ENCODE measurements at places on chromosomes 1 and 21.

- no peak for DNase-seq
Observed at GRCh38 chr1:204651843-204652421, 33.6 kb downstream of the LRRN2 start.

GRCh38 chr1:203871114-203871880 is 9.9 kb downstream of the SNRPE start:
- no peak for DNase-seq

GRCh38 chr1:165639821-165640623 is 9.0 kb downstream of the MGST3 start:
- no peak for DNase-seq

DNA sequence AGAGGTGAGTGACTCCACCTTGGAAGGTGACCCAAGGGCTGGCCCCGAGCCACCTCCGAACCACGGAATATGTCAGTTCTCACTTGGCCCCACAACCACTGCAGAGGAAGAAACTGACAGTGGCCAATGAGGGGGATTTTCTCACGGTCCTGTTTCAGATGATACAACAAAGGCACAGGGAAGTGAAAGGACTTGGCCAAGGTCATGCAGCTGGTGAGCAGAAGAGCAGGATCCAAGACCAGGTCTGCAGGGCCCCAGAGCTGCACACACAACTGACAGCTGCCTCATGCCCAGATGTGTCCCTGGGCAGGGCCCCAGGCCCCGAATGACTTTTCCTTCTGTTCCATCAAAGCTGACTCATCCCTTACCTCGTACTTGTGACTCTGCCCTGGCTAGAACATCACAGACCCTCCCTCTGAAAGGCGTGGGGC is 25.8 kb upstream of the EVA1B start:
- DNase-seq: no peak

- no peak for DNase-seq
Observed at GRCh38 chr1:119359730-119360129, 8.9 kb upstream of the HAO2 start.

GRCh38 chr1:219088778-219089557 is 84.7 kb upstream of the LYPLAL1 start:
- no peak for DNase-seq

DNA sequence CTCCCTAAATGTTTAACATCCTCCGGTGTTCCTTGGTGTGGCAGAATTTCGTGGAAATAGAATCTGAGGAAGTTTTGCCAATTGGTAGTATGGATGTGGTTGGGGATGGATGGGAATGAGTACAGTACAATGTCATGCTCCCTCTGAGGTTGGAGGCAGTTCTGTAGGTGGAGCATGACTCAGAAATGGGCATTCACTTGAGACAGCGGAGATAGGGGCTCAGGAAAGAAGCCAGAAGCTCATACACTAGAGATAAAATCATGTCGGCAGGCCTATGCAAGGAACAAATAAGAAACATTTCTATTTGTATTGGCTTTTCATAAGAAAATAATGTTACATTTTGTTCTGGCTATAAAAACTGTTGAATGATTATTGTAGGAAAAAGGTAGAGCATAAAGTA is 196.0 kb downstream of the URB2 start:
- DNase-seq: no peak

- no peak for DNase-seq
Observed at GRCh38 chr1:58902830-58903513, 119.1 kb upstream of the JUN start.

GRCh38 chr1:65668368-65668767 is 124.3 kb upstream of the PDE4B start:
- DNase-seq: no peak

GRCh38 chr1:21914880-21915640 is 22.1 kb downstream of the HSPG2 start:
- no peak for DNase-seq

DNA sequence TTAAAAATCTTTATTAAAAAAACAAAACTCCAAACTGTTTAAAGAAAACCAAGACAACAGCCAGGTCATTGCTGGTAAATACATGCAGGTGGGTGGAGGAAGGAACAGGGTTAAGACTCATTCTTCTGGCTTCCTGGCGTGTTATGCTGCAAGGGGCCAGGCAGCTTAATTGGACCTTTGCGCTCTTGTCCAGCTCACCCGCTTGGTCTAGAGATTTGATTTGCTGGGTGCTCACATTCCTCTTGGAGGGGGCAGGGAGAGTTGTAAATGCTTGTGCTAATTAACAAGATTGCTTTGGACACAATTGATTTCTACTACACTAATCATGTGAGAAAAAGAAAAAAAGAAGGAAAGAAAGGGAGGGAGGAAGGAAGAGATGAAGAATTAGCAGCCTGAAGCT is 10.5 kb downstream of the CEP104 start:
- no peak for DNase-seq

GRCh38 chr1:201530741-201531531 is 8.0 kb upstream of the NAV1 start:
- no peak for DNase-seq

DNA sequence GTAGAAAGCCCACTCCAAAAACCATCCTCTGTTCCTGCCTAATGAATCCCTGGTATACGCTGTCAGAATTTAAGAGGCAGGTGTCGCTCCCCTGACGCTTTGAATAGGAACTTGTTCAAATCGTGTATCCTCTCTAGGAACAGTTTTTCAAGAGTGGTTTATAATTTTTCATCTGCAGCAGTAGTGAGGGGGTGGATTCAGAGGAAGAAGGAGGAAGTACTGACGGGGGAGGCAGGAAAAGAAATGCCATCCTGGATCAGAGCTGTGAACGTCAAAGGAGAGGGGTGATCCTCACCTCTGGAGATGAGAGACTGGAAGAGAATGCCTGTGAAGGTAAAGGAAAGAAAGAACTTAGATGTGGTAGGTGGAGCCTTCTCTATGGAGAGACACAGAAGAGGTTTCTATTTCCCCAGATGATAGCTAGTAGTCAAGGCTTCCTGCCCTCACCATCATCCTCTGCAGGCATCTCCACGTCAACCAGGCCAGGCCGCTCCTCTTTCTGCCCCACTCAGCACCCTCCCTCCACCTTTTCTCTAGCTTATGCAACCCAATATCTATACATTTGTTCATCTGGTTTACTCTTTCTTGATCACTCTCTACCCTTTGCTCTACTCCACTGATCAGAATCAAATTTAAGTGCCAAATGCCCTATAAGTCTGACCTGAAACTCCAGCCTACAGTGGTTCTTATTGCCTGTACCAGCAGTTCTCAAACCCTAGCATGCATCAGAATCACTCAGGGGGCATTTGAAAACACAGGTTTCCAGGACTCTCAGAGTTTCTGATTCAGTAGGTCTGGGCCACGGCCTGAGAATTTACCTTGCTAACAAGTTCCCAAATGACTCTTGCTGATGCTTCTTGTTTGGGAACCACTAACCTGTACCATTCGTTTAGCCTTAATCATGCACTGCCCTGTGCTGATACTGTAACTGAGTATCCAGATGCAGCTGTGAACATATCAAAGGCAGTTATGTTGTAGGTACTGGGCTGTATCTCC is 13.1 kb upstream of the BCL9 start:
- DNase-seq: no peak

GRCh38 chr21:41428311-41428710 is 2.3 kb downstream of the MX1 start:
- no peak for DNase-seq

DNA sequence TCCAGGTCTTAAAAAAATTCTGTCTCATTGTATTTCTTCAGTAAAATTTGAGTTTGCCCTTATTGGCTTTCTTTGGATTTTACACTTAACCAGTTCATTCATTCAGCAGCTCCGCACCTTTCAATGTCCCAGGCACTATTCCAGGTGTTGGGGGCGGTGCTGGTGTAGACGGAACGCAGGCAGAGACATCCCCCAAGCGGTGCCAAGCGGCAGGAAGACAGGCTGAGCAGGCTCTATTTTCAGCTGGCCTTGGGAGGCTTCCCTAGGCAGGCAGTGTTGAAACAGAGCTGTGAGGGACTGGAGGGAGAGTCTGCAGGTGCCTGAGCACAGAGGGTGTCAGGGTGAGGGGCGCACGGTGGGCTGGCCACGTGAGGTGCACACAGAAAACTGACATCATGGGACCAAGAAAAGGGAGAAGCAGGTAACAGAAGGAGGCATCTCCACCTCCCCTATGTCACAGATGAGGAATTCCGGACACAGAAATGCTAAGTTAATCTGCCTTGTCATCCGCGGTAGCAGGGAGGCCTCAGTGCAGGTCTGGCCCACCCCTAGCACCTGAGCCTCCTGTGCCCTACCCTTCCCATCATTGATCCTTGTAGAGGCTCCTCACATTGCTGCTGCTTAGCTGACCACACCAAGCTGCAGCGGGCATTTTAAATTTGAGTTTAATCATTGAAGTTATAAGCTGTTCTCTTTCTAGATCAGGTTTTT is 40.8 kb downstream of the SLC37A1 start:
- no peak for DNase-seq

- no peak for DNase-seq
Observed at GRCh38 chr1:98697781-98698180, 36.3 kb downstream of the SNX7 start.

DNA sequence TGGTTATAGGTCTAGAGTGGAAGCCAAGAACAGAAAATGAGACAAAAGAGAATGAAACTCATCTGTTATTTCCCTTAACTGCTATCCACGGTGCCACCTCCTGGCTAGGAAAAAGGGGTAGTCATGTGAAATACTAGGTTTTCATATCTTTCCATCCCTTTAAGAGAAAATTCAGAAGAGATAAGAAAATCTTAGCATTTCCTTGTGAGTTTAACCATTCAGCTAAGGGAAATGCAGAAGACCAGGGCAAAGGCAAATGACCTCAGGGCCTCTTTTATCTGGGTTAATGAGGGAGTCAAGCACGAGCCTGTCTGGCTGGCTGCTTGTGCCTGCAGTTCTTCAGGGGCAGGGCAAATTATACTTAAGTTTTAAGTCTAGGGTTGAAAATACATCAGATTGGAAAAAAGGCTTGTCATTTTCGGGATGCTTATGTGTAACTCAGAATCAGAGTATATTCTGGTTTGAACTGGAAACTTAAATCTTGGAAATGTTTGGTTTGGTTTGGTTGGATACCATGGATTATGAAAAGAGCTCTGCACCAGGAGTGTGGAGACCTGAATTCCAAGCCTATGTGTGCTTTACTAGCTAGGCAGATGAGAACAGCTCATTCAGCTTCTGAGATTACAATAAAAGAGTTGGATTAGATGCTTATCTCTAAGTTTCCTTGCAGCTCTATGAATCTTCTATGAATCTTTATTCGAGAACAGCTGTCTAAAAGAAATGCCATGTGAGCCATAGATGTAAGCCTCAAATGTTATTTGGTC is 19.9 kb downstream of the NIBAN1 start:
- DNase-seq: no peak

DNA sequence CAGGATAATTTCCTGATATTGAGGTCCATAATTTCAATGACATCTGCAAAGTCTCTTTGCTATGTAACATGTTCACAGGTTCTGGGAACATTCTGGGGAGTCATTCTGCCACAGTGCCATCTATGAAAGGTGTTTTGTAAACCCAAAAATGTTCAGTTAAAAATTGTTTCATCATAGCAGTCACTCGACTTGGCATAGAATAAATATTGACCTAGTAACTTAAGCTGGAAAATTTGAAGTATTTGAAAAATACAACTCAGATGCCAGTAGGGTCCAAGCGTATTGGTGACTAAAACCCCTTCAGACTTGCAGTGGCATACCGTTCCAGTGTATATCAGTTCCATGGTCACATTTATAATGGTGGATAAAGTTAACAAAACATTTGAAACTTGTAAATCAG is 6.8 kb downstream of the DESI2 start:
- DNase-seq: no peak

- no peak for DNase-seq
Observed at GRCh38 chr1:151065089-151065645, 5.0 kb downstream of the MLLT11 start.

DNA sequence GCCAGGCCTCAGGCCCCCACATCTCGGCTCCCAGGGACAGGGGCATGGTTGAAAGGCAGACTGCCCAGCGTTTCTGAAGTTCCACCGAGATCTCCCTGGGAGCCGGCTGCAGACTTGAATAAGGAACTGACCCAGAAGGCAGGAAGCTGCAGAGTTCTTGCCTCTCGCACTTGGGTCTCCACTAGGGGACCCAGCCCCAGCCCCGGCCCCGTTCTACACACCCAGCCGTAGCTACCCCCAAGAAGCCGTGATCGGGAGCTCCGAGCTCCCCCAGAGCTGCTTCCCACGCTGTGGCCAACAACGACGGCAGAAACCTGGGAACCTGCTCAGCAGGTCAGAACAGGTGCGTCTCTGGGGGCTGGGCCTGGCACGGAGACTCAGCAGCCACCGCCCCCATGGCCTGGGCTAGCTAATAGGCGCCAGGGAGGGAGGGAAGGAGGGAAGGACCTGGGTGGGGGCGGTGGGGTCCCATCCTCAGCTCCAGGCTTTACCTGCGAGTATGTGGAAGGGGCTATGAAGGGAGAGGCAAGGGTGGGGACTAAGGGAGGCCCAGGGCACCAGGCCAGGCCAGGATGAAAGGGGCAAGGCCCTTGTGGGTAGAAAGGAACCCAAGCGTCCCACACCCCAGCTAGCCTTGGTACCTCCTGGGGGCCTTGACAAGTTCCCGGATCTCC is at the start of gene NECTIN4:
NECTIN4 (minus strand) TSS at position 308 of the 674 bp plus-strand sequence; CDS start at position 46, 262 bp downstream.
- DNase-seq: no peak

- no peak for DNase-seq
Observed at GRCh38 chr1:54127594-54128300, 25.1 kb downstream of the CDCP2 start.

- no peak for DNase-seq
Observed at GRCh38 chr1:51203121-51203873, 32.8 kb upstream of the RNF11 start.

GRCh38 chr1:240096974-240097373 is 5.3 kb downstream of the FMN2 start:
- no peak for DNase-seq

- no peak for DNase-seq
Observed at GRCh38 chr1:68111519-68112436, 61.4 kb upstream of the DIRAS3 start.

DNA sequence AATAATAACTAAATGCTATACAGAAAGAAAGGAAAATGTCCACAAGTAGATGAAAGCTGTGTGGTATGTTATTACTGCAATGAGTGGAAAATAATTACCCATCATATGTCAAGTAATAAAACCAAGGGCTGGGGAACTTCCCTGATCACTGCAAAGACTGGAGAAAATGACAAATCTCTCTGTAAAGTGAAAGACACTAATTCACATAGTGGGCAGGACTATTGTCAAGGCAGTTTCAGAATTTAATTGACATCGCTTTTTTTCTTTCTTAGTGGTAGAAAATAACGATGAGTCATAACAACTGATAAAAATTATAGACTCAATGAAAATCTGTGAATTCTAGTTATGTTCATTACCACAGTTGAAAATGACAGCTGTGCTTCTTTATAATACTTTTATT is 153.7 kb upstream of the ST6GALNAC5 start:
- DNase-seq: no peak

DNA sequence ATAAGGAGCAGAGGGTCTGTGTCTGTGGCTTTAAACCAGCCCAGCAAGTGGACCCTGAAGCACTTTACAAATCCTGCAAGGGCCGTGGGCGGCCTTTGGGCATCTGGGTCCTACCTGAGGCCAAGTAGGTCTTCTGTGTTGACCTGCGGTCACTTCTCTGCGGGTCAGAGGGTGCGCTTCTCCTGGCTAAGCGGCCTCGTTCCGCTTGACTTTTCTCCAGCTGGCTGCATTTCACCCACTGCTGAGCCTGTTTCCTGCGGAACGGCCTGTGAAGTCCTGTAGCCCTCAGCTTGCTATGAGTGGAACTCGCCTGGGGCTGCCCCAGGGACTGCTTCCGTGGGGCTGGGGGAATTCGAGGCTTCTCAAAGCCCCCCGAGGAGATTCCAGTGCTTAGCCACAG is 43.3 kb downstream of the SLC37A1 start:
- no peak for DNase-seq
